Activated gamma-delta T cell treated with anti-CD3 and anti-CD28 coated beads, Interleukin-2, amount 50 U/mL, for 16 hours (primary cell): ENCODE measurements at places on chromosomes 5 and 9.

- no peak for DNase-seq
Observed at GRCh38 chr5:14560091-14560595, 21.4 kb upstream of the OTULINL start.

- no peak for DNase-seq
Observed at GRCh38 chr5:38837416-38837815, 8.4 kb upstream of the OSMR start.

DNA sequence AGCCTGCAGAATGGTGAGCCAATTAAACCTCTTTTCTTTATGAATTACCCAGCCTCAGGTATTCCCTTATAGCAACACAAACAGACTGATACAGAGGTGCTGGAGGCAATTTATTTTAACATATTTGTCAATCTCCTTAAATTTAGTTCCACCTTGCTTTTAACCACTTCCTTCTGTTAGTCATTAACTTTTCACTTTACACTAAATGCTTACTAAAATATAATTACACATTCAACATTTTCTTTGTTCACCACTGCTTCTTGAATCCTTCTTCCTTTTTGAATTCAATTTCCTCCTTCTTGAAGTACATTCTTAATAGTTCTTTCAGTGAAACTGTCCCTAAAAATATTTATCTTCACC lies 39.4 kb downstream of the LYRM7 start:
- no peak for DNase-seq

DNA sequence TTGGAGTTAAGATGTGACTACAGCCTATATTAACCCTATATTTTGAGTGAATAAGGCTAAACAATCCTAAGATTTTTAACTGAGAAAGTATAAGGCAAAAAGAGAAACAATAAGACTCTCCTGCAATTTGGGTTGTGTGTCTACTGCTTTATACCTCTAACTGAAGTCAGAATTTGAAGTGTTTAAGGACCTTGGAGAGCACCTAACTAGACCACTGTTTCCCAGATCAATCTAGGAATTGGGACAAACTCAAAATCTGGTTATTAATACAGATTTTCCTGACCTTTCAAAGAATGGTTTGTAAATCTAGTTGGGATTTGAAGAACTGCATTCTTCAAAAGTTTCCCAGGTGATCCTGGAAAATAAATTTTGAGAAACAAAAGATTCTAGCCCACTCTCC lies 42.1 kb downstream of the GABRA1 start:
- DNase-seq, result no peak

DNA sequence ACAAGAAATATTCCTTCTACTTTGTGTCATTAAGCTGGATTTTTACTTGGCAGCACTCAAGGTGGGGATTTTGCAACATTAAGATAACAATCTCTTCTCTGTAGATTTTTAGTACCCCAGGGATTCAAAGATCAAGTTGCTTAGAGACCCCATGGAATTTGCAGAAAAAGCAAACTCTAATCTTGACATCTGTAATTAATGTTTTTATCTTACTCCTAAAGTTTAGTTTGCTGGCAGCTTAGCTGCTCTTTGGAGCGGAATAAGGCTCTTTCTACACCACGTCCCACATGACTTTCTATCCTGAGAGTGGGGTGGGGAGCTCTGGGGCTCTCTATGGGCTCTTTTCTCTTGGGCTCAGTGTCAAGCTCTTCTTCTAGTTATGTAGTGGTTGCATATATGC lies 21.7 kb upstream of the SPDL1 start:
- DNase-seq, result no peak

DNA sequence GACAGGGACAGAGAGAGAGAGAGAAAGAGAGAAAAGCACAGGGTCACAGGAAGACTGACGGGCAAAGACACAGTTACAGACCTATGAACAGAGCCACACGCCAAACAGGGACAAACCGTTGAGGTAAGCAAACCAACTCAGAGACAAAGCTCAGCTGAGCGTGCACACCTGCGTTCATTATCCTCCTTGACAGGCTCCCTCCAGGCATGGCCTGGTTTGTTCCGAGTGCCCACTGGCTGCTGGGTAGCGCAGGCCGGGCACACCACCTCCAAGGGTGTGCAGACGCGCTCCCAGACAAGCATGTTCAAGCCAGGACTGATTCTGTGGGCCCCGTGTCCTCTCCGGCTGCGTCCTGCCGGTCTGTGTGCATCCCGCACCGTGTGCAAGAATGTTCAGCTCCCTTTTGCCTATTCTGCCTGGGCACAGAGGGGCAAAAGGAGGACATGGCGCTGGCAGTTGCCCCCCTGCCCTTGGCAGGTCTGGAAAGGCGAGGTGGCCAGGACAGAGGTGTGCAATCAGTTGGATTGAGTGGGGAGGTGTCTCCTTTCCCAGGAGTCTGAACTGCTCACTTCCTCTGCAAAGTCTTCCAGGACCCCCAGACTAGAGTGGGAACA lies 467 bp upstream of the SMIM32 start:
- no peak for DNase-seq

DNA sequence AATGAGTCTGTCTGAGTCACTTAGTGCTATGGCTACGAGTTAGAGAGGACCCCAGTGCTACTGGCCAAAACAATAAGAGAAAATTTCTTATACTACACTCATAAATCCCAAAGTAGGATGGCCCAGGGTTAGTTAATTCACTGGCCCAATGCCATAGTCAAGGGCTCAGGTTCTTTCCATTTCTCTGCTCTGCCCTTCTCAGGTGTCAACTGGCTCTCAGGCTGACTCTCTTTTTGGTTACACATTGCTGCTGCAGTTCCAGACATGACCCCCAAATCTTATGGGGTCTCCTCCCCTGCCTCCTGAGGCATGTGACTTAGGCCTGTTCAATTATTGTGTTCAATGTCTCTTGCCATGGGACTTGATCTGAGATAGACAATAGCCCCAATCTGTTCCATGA lies 70.4 kb downstream of the ARHGEF37 start:
- DNase-seq, result no peak

DNA sequence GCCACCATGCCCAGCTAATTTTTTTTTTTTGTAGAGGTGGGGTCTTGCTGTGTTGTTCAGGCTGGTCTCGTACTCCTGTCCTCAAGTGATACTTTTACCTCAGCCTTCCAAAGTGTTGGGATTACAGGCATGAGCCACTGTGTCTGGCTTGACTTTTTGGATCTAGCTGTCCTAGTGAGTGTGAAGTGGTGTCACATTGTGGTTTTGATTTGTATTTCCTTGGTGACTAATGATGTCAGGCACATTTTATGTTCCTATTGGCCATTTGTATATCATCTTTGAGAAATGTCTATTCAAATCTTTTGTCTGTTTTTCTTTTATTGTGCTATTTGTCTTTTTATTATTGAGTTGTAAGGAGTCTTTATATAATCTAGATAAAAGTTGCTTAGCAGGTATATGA lies 53.5 kb upstream of the MCCC2 start:
- DNase-seq, result no peak

DNA sequence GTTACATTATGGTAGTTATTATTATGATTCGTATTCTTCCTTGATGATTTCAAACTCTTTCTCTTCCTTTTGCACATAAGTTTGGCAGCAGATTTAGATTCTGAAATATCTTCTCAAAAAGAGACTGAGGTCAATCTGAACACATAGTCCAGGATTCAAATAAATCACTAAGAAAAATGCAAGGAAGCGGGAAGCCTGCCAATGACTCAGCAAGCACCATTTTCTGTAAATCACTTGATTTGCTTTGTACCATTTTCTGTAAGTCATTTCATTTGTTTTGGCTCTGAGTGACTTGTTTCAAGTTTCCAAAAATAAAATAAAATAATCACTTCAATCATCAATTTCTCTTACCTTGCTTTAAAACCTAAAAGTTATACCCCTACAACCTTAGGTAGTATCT lies 24.6 kb upstream of the GLIS3 start:
- DNase-seq, result no peak

- DNase-seq, result no peak
Observed at GRCh38 chr9:91623004-91623403, 199.4 kb upstream of the NFIL3 start.

GRCh38 chr5:160315968-160316367 lies 3.6 kb upstream of the CCNJL start:
- DNase-seq, result no peak

DNA sequence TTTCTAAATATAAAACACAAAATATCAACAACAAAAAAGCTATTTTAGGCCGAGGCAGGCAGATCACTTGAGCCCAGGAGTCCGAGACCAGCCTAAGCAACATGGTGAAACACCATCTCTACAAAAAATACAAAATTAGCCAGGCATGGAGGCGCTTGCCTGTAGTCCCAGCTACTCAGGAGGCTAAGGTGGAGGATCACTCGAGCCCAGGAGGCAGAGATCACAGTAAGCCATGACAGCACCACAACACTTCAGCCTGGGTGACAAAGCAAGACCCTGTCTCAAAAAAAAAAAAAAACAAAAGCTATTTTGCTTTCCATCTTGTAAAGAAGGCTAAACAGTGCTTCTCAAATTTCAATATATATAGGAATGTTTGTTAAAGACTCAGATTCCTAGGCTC lies 11.3 kb downstream of the C5orf15 start:
- DNase-seq, result no peak

DNA sequence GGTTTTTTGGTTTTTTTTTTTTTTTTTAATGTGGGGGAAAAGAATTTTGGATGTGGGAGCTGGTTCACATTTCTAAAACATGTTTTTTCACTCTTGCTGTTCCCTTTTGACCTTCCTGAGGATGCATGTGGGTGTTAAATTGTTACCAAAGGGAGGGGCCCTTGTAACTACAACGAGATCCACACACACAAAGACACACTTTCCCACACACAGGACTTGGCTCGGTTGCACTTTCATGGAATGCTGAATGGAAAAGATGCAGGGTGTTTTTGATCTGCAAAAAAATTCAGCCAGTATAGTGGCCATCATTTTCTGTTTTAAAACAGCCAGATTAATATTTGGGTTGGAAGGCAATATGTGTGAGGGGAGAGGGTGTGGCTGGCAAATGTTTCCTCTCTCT lies 576.9 kb downstream of the EBF1 start:
- DNase-seq, result no peak

GRCh38 chr5:43036856-43037635 lies 3.1 kb downstream of the ANXA2R start:
- no peak for DNase-seq

GRCh38 chr5:153525536-153525935 lies 35.1 kb downstream of the GRIA1 start:
- DNase-seq, result no peak

DNA sequence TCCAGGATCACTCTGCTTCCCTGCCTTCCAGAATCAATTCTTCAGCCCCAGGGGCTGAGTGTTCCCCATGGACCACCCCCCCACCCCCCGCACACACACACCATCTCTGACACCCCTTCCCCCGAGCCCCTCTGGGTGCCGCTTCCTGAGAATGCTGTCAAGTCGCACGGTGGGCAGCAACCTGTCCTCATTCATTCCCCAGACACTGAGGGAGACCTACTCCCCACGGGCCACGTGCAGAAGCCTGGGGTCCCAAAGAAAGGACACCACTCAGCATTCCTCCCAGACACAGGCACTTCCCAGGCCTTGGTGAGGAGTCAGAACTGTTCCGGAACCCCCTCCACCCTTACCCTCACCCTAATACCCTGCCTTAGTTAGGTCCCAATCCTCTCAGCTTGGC lies 12.8 kb downstream of the CPLX2 start:
- DNase-seq, result no peak

GRCh38 chr5:59274106-59274636 lies 619.4 kb downstream of the PDE4D start:
- no peak for DNase-seq

GRCh38 chr5:143249851-143250250 lies 153.6 kb downstream of the NR3C1 start:
- no peak for DNase-seq

GRCh38 chr9:88391921-88392320 lies 3.7 kb downstream of the SPIN1 start:
- DNase-seq, result no peak

GRCh38 chr5:141528291-141528984 lies 39.6 kb downstream of the PCDHGC5 start:
- no peak for DNase-seq

GRCh38 chr5:62737766-62738165 lies 159.1 kb downstream of the LRRC70 start:
- DNase-seq, result no peak

DNA sequence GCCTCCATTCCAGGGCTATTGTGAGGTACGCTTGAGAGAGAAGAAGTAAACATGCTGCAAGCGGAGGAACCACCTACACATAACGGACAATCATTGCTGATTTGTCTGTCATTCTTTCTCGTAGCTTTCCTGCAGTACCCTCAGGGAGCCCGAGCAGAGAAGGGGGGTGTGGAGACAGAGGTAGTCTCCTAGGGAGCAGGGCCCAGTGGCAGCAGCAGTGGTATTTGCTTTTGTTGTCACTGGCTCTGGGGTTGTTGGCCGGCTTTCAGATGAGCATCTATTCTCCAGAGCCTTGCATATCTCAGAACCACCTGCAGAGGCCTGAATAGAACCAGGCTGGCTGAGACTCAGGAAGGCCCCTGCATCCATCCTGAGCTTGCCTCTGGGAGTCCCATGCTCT lies 19.9 kb downstream of the ENHO start:
- no peak for DNase-seq

DNA sequence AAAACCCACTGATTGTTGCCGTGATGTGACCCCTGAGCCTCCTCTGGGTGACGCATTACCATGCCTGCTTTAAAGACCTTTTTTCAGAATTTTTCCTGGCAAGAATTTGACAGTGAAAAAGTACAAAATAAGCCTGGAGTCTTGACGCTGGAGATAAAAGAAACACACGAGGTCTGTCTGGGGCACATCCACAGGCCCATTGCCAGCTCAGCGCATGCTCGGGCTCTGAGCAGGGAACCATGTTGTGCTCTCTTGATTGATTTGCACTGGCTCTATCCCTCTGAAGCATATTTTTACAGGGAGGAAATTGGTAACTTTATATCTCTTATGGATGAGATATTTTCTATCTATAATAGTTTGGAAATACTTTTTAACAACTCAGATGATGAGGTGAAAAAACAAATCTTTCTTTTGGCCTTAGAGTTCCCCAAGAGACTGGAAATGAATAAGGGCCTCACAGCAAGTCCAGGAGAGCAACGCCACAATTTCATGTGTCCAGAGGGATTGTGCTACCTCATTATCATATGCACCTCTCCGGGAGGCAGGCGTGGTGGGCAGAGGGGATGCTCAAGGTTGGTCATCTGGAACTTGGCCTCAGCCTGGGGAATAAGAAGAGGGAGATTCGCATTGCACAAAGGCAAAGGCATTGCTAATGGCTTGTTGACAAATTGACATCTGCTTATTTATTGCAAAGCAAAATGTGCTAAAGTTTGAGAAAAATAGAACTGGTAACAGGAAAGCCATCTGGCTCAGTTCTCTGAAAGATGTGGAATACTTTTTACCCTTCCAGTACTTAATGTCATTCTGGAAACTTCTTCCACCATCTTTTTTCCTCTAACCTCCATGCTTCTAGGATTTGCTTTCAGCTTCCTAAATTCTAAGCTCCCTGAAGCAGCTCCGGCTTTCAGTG lies 183.8 kb downstream of the PJA2 start:
- DNase-seq, result no peak

- DNase-seq, result no peak
Observed at GRCh38 chr9:133453651-133454050, 6.1 kb upstream of the CACFD1 start.
